ENCODE measurements at places on chromosomes 6 and 20.

GRCh38 chr6:130138116-130138908 is 84.4 kb downstream of the SAMD3 start:
- no peak for DNase-seq

- DNase-seq = no peak
These were observed 887 bp downstream of the GABBR1 start for GRCh38 chr6:29631860-29632731.

DNA sequence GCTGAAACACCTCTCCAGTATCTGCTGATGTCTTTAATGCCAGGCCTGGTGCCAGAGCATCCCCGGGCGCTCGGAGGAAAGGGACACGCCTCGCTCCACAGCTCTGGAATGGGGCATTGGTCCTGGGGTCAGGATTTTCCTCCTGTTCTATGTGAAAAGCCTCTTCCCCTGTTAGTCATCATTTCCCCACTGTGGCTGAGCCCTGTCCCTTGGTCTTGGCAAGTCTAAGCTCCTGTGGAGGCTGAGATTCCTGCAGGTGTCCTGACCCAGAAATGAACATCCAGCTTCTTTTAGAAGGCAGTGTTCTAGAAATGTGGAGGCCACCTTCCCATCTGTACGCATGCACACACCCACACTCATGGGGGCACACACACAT is 19.4 kb downstream of the SYNDIG1 start:
- DNase-seq = no peak

- no peak for DNase-seq
These were observed 15.6 kb downstream of the COL21A1 start for GRCh38 chr6:56231827-56232226.

DNA sequence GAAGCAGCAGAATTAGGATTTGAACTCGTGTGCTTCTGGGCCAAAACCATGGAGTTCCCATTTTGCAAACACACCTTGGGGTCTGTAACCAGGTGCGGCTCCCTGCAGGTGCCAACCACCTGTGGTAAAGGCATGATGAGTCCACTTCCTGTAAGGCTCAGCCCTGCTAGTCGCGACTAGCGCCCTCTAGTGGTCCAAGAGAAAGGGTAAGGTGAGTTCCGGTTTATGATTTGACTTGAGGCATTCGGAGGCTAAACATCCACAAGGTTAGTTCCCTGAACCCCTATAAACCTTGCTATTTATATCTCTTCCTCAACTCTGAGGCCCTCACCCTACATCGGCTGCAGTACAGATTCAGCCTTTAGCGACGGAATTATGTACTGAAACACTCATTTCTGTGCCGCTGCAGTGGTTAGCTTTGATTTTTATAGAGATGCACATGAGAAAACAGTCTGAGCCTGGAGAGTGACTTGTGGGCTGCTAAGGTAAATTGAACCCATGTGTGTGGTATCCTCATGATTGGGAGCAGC is 173.4 kb downstream of the PLCB1 start:
- no peak for DNase-seq

GRCh38 chr6:136987526-136987925 is 57.2 kb downstream of the IL20RA start:
- DNase-seq = no peak

GRCh38 chr6:53796451-53796780 is 1.6 kb downstream of the LRRC1 start:
- no peak for DNase-seq

DNA sequence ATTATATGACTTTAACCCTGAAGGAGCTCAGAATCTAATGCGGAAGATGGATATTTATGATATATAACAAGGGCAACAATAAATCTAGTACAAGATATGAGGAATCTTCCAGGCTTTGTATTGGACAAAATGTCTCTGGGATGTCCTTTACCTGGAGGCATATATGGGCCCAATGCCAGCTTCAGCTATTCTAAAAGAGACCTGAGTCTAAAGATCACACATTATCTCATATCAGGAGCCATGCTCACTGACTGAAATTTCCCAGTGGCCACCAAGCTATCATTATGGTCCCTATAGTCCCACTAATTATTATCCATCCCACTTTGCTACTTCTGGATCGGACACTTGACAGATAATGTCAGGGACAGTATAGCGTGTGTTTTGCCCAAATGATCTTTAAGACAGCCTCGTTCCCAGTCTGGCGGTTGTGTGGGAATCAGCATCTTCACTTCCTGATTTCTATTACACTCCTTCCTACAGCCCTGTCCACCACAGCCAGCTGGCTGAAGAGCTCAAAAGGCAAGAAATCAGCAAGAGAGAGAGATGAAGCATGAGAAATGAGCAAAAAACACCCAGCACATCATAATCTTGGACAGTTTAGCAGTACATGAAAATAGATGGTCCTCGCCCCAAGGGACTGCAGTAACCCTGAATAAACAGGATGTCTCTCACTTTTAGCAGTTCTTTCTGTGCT is 34.9 kb downstream of the KLHL31 start:
- DNase-seq = no peak

DNA sequence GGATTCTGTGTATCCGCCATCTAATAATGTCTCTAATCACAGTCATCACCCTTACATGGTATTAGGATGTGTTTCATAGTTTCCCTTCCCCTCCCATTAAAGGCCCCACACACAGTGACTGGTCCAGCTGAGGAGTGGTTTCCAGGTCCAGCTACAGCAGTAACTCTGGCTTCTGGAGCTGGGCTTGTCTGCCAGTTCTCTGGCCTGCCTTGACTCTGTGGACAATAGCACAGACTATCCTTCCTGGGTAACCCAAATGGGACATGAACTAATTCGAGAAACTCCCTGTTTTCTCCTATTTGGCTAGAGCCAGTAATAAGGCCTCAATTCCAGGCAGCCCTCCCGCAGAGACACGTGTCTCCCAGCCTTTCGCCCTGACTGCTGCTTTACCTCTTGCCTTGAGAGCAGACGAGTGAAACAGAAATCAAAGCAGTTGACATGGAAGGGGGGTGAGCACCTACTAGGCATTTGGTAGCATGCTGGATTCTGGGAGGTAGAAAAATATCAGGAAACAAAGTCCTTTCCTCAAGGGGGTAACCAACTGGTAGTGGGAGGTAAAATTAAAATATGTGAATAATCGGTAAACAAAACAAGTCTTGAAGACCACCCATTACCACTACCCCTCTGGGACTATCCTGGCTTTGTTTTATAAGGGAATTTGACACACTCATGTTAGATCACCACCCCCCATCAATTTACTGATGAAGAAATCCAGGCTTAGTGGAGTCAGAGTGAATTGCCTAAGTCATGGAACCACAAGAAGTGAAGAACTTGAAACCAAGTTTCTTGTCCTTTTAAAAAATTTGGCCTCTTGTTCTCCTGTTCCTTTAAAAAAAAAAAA is 1.2 kb downstream of the TRAF3IP2 start:
- no peak for DNase-seq

DNA sequence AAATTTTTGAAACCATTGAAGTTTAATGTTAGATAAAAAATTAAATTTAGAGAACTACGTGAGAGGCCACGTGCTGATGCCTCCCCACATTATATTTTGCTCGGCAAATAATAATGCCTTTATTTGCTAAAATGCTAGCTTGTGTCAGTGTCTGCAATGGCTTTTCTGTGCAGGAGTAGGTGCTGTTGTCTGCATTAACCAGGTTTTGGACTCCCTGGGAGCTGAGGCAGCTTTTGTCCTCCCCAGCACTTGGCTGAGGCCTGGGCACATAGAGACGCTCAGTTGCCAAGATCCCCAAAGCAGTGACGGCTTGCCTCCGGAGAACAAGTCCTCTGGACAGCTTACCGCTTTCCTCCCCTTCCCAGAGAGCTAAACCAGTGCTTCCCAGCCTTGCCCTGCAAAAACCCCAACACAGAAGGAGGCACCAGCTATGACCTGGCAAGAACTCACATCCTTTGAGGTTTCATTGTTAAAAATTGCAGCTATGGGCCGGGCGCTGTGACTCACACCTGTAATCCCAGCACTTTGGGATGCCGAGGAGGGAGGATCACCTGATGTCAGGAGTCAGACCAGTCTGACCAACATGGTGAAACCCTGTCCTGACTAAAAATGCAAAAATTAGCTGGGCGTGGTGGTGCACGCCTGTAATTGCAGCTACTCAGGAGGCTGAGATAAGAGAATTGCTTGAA is 59.9 kb downstream of the KAT14 start:
- DNase-seq = no peak

- DNase-seq = no peak
These were observed 528.2 kb downstream of the HDGFL1 start for GRCh38 chr6:23097566-23097965.

DNA sequence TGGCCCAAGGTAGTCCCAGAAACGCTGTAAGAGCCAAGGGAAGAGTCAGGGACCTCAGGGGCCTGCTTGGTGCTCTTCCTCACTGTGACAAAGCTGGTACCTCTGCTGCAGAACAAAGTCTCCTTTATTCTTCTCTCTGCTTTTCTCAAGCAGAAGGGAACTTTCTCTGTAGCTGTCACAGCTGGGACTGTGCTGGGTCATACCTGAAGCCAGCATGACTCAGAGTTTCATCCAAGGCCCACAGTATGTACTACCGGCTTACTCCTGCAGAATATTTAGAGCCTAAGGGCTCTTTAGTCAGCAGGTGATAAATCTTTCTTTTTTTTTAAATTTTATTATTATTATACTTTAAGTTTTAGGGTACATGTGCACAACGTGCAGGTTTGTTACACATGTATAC is 183.2 kb downstream of the TINAG start:
- DNase-seq = no peak

DNA sequence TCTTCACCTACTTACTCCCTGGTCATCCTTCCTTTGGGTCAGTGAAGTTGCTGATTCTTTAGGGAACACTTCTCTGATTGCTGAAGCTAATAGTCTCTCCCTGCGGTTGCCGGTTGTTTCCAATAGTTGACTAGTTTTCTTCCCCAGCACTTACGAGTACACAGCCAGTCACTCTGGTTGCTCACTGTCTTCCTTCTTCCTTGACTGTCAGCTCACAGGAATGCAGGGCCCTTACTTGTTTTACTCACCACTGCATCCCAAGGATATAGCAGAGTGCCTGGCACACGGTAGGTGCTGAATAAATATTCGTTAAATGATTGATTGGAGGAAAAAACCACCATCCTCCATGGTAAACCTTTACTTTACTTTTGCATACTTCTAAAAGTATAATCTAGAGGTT is 345.0 kb downstream of the QKI start:
- no peak for DNase-seq

GRCh38 chr6:107030151-107030550 is 2.2 kb downstream of the MTRES1 start:
- DNase-seq = no peak
